ENCODE measurements at places on chromosomes 1 and 21.

GRCh38 chr21:34843562-34843961 lies 174.8 kb downstream of the CLIC6 start:
- DNase-seq: no peak

DNA sequence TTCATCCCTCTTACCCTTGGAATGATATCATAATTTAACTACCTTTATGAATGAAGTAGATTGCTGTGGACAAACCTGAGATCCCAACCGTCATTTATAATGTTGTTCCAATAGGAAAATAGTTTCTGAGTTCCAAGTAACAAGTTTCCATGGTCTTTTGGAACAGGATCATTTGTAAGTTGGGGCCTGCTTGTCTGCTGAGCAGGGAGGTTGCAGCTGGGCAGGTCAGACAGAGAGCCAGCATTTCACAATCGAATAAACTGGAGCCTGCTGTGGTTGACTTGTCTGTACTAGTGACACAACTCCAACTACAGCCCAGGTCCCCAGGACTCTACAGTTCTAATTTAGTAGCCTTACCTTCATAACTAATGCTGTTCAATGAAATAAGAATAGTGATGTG lies 18.6 kb upstream of the RALGPS2 start:
- no peak for DNase-seq

DNA sequence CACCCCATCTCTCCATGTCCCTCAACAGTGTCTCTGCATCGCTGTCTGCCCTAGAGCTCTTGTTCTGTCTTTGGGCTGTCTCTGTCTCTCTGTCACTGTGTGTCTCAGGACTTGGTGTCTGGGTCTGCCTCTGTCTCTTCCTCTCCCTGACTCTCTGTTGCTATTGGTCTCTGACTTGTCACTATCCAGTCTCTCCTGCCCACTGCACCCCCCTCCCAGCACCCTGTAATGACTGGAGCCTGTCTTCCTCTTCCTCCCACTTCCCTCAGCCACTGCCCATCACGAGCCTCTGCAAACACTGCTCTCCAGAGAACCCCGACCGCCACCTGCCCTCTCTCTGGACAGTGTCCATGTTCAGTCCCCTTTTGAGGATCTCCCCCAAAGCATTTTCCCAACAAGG lies 12.1 kb downstream of the PEAR1 start:
- DNase-seq: no peak

DNA sequence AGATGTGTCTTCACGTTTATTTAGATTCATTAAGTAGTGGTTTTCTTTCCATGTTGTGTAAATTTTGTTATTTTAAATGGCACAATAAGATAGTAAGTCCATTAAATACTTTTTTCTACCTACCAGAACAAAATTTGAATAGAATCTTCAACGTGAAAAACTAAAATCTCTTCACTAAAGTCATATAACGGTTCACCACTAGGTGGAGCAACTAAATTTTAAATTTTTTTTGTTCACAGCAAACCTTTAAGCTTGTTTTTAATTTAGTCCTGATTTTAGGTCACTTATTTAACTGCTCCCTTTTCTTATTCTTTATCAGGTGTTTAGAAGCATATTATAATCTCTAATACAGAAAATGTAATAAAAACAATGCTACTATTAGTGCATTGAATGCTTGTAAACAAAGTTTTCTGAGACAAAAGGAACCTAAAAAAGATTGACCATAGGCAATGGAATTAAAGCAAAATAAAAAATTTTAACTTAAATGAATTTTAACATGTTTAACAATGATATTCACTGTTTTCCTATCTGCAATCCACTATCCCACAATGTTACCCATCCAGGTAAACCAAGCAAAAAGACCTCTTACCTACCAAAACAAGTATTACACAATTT lies 28.3 kb upstream of the PKN2 start:
- DNase-seq: peak; percentile 53

GRCh38 chr1:159120317-159120716 lies 43.8 kb upstream of the AIM2 start:
- DNase-seq: no peak

- DNase-seq: peak; percentile 30
Observed at GRCh38 chr1:62271948-62272728, 47.1 kb downstream of the KANK4 start.

GRCh38 chr1:214856843-214857242 lies 225.7 kb upstream of the KCNK2 start:
- DNase-seq: no peak

- DNase-seq: peak; percentile 69
Observed at GRCh38 chr21:31098576-31099005, 60.3 kb upstream of the KRTAP19-8 start.

- DNase-seq: no peak
Observed at GRCh38 chr1:9127395-9128165, 1.3 kb downstream of the GPR157 start.
